ENCODE measurements at places on chromosomes 7 and 10. TPM values are rescaled to one million over a fixed set of nuclear protein-coding genes. Genes with fewer than 3 reads are reported as not detected.

GRCh38 chr10:71715026-71715425, 4.6 kb downstream of the C10orf105 start:
- no peak for DNase-seq

DNA sequence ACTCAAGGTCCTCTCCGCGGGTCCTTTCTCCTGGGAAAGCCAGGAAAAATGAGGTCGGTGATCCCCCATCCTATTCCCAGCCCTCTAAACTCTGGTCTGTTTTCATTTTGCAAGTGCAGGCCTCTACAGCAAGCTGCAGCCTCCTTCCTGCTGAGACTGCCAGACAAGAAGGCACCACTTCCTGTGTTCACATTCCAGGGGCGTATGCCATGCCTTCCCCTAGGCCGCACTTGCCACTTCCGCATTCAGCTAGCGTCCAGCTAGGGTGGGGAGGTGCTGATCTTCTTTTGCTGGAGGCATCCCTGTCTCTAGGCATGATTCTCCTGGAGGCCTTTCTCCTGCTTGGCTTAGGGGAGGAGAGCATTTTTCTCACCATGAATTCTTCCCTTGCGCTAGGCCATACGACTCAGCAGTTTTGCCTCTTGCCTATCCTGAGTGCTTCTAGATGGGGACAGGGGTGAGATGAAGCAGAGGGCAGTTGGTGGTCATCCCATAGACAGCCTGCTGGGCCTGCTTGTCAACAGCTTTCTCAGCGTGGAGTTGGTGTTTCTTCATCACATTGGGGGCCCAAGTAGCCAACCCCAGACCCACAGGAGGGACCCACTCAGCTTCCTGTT, 328.9 kb downstream of the RPS24 start:
- DNase-seq = no peak

- no peak for DNase-seq
Measured at GRCh38 chr10:115968236-115968635, 304.8 kb downstream of the GFRA1 start.

DNA sequence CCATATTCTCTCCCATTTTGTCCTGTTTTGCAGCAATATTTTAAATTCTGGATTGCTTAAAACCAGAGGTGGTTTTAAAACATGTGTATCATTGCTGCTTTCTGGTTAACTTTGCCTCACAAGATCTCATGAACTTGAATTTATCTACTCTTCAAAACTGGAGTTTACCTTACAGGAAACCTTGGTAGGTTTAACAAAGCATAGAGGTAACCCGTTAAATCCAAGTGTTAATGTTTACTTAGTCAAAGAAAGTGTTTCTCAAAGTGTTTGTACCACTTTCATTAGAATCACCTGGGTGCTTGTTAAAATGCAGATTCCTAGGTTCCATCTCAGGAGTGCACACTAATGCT, 44.0 kb upstream of the VDAC2 start:
- DNase-seq = no peak

DNA sequence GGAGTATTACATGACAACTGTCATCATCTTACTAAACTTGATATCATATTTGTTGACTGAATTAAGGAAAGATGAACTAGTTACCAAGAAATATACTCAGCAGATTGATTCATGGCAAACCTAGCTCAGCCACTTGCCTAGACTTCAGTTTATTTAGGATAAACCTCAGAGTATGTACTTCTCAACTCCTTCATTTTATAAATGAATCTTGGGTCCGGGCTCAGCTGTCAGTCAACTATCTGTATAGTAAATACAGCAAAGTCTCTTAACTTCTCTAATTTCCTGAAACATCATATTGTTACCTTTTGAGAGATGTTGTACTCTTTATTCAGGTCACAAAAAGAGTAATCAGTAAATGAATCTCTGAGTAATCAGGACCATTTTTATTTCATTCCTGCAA, 211.0 kb upstream of the KLF14 start:
- DNase-seq = no peak

- no peak for DNase-seq
Measured at GRCh38 chr7:30863706-30864035, 48.0 kb upstream of the AQP1 start.

DNA sequence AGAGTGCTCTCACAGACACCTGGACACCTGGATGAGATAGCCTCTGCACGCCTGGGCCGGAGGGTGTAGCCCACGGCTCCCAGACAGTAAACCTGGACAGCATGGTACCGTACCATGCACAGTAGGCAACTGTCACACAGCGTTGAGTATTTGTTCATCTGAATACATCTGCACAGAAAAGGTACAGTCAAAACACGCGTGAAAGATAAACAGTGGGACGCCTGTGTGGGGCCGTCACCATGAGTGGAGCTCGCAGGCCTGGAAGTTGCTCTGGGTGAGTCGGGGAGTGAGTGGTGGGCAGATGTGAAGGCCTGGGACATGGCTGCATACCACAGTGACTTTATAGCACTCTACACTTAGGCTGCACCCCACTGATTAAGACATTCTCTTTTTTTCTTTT, 280.0 kb upstream of the SHH start:
- DNase-seq = no peak

GRCh38 chr10:126770809-126771208, 100.3 kb upstream of the C10orf90 start:
- no peak for DNase-seq

DNA sequence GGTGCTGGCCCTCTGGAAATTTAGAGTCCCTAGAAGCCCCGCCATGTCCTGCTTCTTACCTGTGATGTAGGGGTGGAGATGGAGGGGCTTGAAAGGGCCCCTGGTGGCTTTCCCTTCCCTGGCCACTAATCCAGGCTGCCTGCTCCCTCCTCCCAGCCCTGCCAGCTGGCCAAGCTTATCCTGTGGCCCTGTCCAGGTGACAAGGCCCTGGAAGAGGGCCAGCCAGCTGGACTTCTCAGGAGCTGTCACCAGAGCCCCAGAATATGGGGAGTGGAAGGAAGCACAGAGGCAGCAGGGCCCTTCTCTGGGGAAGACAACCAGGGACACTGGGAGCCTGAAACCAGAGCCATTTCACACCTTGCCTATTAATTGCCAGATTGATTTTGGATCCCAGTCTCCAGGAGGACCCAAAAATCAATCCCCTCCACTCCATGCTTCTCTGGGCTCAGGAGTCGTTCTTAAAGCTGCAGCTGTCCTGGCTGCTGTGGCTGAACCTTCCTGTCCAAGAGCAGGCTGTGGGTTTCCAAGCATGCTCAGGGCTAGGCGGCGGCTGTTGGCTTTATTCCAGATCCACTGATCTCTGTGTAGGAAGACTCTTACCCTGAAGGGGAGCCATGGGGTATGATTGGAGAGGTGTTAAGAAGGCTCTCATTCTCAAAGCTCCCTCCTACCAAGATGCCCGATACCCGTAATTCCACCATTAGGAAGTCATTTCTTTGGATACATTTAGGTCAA, 52.6 kb upstream of the PCBD1 start:
- no peak for DNase-seq

GRCh38 chr10:2201534-2202099, 464.3 kb upstream of the ADARB2 start:
- no peak for DNase-seq

DNA sequence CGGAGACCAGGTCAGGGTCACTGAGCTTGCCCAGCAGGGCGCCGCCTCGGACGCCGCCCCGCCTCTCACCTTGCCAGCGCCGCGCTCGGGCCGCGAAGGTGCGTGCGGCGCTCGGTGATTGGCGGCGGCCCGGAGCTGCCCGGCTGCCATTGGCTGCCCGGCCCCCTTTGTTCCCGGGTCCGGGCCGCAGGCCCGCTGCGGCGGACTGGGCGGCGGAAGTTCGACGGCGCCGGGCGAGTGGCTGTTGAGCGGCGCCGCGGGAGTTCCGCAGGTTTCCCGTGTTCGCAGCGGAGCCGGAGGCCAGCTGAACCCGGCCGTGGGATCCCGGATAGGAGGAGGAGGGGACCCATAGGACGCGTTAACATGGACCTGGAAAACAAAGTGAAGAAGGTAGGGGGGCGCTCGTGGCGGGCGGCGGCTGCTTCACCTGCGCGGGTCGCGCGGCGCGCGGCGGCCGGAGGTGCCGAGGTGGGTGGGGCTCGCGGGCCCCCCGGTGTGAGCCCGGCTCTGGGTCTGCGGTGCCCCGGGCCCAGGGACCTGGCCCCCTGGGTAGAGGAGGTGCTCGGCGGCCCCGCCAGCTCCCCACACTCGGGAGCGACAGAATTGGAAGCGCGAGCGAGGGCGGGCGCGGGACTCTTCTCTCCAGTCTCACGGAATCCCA, at the start of gene TES:
TES (plus strand) TSS at position 195 of the 661 bp plus-strand sequence; CDS start at position 364, 169 bp downstream.
- peak; percentile 71 for DNase-seq

GRCh38 chr10:3877211-3878000, 92.4 kb upstream of the KLF6 start:
- DNase-seq = no peak

DNA sequence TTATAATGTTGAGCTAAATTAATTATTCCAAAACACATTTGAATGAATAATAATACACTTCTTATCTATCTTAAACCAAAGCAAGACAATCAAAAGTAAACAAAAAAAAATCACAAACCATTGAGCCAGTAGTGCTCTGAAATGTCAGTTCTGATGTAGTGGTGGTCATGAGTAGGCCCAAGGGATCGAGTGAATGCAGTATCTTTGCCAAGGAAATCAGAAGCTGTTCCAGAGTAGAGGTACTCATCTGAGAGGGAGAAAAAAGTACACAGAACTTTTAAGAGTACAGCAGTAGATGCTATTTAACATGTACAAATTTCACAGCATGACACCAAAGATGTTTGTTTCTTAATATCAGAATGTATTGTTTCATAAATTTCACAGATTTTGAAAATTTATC, 121.5 kb downstream of the SEMA3D start:
- no peak for DNase-seq

- no peak for DNase-seq
Measured at GRCh38 chr7:99267841-99268576, 4.6 kb upstream of the MYH16 start.

DNA sequence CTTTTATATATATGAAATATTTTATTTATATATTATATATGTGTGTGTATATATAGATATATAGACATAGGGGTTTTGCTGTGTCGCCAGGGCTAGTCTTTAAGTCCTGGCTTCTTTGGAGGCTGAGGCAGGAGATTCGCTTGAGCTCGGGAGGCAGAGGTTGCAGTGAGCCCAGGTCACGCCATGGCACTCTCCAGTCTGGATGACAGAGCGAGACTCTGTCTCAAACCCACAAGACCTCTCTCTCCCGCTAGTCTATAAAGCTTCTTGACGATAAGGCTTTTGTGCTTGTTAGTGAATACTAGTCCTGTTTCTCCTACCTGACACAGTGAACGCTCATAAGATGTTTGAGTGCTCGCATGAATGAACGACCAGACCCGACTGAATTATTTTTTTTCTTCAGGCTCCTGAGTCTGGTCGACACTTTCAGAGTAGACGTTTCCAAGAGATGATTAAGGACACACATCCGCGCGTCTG, 577 bp upstream of the DDX21 start:
- no peak for DNase-seq

- DNase-seq = no peak
Measured at GRCh38 chr7:43767311-43767710, 8.8 kb downstream of the BLVRA start.

GRCh38 chr10:100715445-100716385, 29.7 kb upstream of the PAX2 start:
- no peak for DNase-seq

DNA sequence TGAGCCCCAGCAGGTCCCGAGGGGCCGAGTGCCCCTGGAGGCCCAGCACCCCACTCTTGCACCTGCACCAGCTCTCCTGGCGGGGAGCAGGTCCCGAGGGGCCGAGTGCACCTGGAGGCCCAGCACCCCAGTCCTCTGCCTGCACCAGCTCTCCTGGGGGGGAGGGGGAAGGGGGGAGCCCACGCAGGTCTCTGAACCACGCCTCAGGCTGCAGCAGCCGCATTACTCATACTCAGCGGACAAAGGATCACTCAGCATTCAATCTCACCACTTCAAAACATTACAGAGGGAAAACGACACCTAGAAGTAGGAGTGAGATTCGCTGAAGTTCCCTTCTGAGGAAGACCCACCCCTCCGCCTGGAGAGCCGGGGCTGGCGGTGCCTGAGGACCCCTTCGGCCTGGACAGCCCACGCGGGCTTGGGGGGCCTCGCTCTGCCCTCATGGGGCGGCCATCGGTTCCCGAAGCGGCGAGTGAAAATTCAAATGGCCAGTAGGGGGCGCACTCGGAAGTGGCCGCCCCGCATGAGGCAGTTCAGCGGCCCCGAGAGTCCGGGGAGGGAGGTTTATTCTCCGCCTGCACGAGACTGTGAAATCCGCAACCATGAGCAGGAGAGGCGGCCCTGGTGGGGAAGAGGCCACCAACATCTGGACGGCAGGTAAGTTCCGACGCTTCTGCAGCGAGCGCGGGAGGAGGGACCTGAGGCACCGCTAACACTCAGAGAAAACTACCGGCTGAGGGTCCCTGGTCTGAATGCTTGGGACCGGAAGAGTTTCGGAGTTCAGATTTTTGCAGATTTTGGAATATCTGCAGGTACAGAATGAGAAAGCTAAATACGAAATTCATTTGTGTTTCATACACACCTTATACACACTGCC, 1.1 kb upstream of the GPER1 start:
- peak; percentile 61 for DNase-seq

DNA sequence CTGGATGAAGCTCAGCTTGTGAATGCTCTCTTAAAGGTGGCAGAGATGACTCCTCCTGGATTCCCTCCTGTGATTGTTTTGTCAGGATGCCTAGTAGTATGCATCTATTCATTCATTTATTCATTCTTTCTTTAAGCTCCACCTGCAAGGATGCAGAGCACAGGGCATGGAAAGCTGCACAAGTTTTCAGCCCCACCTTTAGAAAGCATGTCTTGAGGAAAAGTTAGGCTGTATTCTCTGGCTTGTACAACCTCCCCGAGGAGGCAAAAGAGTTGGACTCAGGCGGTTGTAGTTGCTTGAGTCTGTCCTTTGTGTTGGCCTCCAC, 22.4 kb downstream of the ARID5B start:
- no peak for DNase-seq

- DNase-seq = no peak
Measured at GRCh38 chr10:12577610-12578009, 228.3 kb downstream of the CAMK1D start.

GRCh38 chr10:97024168-97025073, 161.3 kb downstream of the SLIT1 start:
- DNase-seq = no peak

- DNase-seq = no peak
Measured at GRCh38 chr10:21449288-21449966, 76.1 kb downstream of the SKIDA1 start.

GRCh38 chr10:59942556-59942955, 36.2 kb upstream of the CCDC6 start:
- DNase-seq = no peak

Gene TLX1
- not detected for total RNA-seq

Gene PPP1R17
- total RNA-seq = not detected

Gene CHN2
- not detected for total RNA-seq

Gene SFTPD
- not detected for total RNA-seq

All from activated T-helper 1 cell treated with anti-CD3 and anti-CD28 coated beads, Interleukin-12 subunit alpha, Interleukin-12 subunit beta, Interleukin-2, Interleukin-4 antibody, amounts not matched to agents 30 ng/mL and 10 ng/mL and 1 ng/mL, durations not matched to agents 14 hours and 24 hours and 36 hours (primary cell).